Activated naive CD4-positive, alpha-beta T cell (primary cell): ENCODE measurements at places on chromosomes 5 and 9.

- DNase-seq: no peak
These were observed 12.2 kb downstream of the CEP72 start for GRCh38 chr5:624118-624950.

GRCh38 chr5:74341221-74341620 lies 299.3 kb downstream of the ENC1 start:
- DNase-seq: no peak

DNA sequence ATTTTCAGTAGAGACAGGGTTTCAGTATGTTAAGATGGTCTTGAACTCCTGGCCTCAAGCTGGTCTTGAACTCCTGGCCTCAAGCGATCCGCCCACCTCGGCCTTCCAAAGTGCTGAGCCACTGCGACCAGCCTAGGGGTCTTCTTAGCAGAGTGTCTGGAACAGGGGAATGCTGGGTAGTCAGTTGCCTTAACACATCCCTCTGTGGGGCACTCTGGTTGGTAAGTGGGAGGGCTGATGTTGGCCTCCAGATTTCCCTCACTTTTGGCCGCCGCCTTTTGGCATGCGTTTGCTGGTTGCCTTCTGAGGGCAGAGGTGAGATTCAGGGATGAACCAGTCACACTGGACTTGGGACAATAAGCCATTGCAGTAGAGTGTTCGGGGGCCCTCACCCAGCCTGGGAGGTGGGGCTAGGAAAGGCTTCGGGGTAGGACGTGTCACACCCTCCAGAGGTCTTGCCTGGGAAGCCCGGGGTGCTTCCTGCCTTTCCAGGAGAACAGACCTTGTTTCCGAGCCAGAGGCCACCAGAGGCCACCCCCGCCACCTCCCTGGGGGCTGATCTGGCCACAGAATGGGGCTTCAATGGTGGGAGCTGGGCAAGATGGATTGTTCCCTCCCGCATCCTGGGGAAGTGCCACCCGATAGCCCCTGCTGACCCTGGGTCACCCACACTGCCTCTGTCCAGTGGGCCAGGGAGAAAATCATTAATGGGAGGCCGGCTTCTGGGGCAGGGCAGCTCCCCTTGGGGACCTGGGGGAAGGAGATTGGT lies 13.3 kb downstream of the FGF18 start:
- DNase-seq: no peak

- no peak for DNase-seq
These were observed 1.3 kb downstream of the NAA35 start for GRCh38 chr9:85941966-85942912.

- DNase-seq: no peak
These were observed 43.9 kb downstream of the ARRDC3 start for GRCh38 chr5:91339063-91339705.
